ENCODE measurements at places on chromosomes 12 and 14. TPM values are rescaled to one million over a fixed set of nuclear protein-coding genes. Genes with fewer than 3 reads are reported as not detected.

Gene ABCC9
- total RNA-seq = 51.0 TPM

Gene PRB2
- total RNA-seq = not detected

Gene APOLD1
- total RNA-seq = 77.2 TPM

Gene CLEC6A
- total RNA-seq = not detected

Gene PLA2G1B
- not detected for total RNA-seq

Gene OTOGL
- 0.28 TPM for total RNA-seq

Gene SLC24A4
- not detected for total RNA-seq

Gene SERPINA4
- total RNA-seq = not detected

Gene ADCY4
- total RNA-seq = 15.5 TPM

Gene ACTN1
- total RNA-seq = 443 TPM

Gene TRIM9
- total RNA-seq = 0.28 TPM

Gene LIMA1
- 140 TPM for total RNA-seq

Gene TMPRSS12
- total RNA-seq = not detected

Gene KCNA5
- not detected for total RNA-seq

Gene TAC3
- total RNA-seq = not detected

Gene RAB5B
- 42.2 TPM for total RNA-seq

All from regular cardiac myocyte (primary cell).